KG1 (cell line): ENCODE measurements at places on chromosomes 1 and 21.

DNA sequence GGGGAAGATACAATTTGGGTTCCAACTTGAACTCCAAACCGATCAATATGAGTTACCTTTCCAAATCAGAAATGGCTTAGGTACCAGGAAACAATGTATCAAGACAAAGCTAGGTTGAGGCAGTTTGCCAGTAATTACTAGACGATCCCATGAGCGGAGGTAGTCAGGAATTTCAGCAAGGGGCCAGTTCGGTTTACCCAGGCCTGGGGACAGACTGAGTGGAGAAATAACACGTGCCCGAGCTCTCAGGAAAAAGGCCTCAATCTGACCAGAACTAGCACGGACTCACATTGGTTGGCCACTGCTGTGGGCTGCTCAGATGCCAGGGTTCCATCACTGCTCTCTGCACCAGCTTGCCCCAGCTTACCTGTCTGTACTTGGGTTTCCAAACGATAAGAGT is 15.3 kb downstream of the CLSTN1 start:
- DNase-seq: no peak

GRCh38 chr1:115173151-115173550 is 83.8 kb upstream of the TSPAN2 start:
- no peak for DNase-seq

DNA sequence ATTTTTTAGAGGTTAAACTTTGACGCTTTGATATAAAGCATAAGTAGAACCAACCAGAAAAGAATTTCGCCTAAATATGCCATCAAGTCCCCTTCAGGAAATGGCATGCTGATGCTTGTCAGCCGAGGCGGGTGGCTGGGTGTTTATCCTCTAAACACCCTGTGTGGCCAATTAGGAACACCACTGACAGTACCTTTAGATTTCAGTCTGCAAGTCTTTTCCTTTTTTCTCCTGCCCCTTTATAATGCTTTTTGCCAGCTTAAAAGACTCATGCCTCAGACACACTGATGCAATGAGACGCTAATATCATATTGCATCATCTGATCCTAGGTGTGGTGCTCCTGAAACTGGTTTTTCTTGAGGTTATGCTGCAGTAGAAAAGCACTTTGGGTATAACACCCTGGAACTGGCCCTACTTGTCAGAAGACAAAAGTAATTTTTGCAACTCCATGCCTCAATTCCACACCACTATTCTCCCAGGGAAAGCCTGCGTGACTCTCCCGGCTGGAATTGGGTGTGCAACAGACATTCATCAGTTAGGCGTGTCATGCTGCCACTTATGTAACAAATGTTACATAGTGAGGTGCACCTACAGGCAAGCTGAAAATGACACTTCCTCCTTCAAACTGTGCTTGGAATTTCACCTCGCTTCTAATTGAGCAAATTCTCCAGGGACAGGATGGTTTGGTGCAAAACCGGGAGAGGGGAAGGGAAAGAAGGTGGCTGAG is 2.0 kb upstream of the RCC2 start:
- no peak for DNase-seq

DNA sequence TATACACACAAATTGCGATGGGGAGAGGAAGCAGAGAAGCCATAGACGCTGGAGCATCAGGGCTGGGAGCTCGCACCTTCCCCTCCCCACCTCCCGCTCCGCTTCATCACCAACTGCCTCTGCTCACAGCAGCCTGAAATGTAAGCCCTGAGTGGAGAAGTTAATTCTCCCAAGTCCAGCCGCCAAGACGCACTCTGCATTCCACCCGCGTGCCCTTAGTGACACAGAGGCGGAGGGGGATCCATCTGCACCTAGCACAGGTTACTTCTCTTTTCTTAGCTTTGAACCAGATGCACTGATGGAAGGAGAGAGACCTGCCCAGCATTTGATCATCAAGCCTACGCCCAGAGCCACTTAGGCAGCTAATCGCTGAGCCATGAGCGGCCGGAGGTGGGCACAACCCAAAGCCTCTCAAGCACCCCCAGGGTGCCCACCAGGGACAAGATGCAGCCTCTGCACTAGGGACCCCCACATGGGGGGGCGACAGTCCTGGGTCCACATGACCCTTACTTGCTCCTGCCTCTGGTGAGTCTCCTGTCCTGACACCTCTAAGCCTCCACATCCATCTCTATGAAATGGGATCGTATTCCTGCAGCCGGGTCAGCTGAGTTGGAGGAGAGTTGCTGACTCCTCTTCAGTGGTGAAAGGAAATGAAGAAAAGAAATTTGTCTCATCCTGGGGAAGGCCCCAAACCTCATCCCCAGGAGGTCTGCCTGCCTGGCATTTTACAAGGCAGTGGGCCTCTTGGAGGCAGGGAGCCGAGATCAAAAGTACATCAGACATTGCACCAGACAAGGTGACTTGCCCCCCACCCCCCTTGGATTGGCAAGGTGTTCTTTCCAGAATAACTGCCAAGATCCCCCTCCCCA is 316.2 kb downstream of the MATN1 start:
- DNase-seq: no peak

DNA sequence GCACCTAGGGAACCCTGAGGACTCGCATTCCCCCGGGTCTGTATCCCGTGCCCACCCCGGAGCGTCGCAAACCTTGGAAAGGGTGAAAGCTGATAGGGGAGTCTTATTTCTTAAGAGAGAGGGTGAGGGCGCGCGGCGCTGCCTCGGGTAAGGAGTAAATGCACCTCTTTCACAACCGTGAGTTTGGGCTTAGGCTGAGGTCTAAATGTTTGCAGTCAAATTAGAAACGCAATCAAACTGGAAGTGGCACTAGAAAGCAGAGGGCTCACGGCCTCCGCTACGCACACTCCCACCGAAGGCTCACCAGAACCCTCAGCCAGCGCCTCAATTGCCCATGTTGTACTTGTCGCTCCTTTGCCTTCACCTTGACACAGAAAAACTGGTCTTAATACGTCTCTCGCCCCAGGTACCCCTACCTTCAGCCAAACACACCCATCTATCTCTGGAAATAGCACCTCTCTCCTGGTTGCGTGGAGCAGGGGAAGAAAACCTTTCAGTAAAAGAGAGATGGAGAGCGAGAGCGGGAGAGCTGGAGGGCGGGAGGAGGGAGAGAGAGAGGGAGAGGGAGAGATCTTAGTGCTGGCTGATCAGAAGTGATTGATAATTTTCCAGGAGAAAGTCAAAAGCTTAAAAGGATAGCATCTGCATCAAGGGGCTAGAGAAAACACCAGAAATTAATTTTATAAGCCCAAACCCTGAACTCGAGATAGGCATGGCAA is 1.7 kb upstream of the HLX start:
- DNase-seq: peak; percentile 64

DNA sequence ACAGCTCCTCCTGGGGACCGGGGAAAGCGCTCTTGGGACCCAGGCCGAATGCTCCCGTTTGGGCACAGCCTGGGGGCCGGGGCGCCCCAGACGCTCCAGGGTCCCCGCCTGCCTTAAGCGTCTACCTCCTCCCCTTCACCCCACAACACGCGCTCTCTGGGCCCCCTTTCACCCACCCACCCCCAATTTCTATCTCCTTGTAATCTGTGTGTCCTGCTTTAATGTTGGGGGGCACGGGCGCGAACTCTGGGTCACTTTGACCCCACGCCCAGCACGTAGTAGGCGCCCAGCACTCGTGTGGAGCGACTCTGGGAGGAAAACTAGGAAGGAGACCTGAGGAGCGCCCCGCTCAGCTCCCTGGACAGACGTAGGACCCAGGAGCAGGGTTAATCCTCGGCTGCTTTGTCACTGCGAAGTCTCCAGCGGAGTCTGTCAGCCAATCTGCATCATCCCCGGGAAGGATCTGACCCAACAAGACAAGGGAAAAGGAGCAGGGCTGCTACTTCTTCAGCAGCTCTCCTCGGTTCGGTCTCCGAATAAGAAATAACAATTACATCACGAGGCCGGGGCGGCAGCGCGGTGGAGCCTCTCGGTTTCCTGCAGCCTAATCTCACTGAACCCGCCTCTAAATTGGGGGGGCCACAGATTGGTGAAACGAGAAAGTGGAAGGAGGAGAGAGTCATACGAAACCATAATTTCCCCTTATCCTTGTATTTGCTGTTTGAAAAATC is 757 bp upstream of the NRIP1 start:
- DNase-seq: peak; percentile 72

DNA sequence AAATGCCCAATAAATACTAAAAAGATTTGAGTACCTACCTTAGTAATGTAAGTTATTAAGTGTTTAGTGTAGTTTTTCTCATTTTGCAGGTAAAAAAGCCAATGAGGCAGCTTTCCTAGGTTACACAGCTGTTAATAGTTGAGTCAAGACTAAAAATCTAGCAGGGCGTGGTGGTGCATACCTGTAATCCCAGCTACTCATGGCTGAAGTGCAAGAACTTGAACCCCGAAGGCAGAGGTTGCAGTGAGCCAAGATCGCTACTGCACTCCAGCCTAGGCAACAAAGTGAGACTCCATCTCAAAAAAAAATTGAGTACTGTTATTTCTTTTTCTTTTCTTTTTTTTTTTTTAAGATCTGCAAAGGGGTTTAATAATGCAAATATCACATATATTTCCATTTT is 7.7 kb downstream of the YBX1 start:
- DNase-seq: no peak

- no peak for DNase-seq
These were observed 49.0 kb downstream of the OMA1 start for GRCh38 chr1:58497499-58497898.

- DNase-seq: no peak
These were observed 63.6 kb upstream of the TTLL7 start for GRCh38 chr1:84062496-84062895.

GRCh38 chr1:27342391-27342777 is 562 bp downstream of the SYTL1 start:
- peak; percentile 12 for DNase-seq

DNA sequence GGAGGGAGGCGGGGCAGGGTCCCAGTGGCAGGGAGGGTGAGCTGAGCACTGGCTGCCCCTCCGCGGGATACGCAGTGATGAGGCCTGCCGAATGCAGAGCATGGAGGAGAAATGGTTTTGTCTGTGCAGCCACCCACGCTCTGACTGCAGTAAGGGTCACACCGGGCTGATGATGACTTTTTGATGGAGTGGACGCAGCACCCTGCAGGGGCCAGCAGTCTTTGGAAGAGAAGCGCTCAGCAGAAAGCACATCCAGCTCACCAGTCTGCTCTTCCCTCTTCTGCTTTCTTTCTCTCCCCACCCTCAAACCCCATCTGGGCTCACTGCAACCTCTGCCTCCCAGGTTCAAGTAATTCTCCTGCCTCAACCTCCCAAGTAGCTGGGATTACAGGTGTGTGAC is 61.9 kb upstream of the ATP1A1 start:
- no peak for DNase-seq
